ENCODE measurements at places on chromosomes 12 and 14.

DNA sequence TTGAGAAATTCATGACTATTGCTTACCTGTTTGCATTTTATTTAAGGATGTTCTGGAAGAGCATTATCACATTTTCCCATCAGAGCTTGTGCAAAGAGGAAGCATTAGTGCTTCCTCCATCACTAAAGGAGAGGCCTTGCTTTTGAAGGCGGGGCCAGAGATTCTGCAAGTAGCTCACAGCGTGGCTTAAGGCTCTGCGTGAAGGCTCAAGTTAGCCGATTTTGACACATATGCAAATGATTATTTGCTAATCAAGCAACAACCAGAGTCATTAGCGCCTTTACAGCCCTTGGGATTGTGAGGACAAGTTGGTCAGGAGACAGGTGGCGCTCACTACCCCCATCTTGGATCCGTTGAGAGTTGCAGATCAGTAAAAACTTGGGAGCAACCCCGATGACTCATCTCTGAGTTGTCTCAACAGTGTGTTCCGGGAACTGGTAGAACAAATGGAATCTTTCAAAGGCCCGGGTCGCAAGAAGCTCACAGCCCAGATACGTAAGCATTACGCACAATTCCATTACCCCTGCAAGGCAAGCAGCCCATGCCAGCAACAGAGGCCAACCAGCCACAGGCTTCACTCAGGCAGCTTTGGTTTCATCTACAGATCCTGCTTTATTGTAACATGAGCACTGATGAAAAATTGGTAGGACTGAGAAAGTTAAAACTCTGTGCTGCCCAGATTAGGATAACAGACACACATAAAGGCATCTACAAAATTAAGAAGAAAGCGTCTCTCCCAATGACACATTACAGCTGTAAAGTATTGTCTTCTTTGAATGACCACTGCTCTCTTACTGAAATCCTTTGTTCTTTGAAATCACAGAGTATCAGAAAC lies 34.9 kb upstream of the SPTSSA start:
- no peak for DNase-seq

GRCh38 chr14:61746881-61747280 lies 15.3 kb upstream of the SNAPC1 start:
- no peak for DNase-seq

- no peak for DNase-seq
Observed at GRCh38 chr14:31291210-31291609, 83.6 kb upstream of the HECTD1 start.

GRCh38 chr14:58315606-58316005 lies 17.3 kb downstream of the ARID4A start:
- DNase-seq, result no peak

- no peak for DNase-seq
Observed at GRCh38 chr12:105978276-105978675, 160.5 kb downstream of the NUAK1 start.

- no peak for DNase-seq
Observed at GRCh38 chr12:31989571-31990362, 30.6 kb downstream of the RESF1 start.

GRCh38 chr12:115078334-115078733 lies 394.4 kb upstream of the TBX3 start:
- DNase-seq, result no peak

DNA sequence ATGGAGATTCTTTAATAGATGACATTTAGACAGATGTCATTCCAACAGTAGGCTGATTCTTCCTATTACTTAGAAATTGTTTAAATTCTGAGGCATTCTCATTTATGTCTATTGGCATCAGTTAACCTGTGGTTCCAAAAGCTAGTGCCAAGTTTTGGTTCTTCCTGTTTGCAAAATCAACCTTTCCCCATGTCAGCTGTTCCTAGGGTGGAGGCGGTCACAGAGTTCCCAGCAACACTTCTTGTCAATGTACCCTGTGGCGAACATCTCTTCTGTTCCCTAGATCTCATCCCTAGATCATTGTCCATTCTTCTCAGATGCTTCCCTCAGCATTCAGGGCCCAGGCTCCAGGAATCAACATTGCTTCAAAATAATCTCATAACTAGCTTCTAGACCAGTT lies 140.9 kb downstream of the PHLDA1 start:
- no peak for DNase-seq

DNA sequence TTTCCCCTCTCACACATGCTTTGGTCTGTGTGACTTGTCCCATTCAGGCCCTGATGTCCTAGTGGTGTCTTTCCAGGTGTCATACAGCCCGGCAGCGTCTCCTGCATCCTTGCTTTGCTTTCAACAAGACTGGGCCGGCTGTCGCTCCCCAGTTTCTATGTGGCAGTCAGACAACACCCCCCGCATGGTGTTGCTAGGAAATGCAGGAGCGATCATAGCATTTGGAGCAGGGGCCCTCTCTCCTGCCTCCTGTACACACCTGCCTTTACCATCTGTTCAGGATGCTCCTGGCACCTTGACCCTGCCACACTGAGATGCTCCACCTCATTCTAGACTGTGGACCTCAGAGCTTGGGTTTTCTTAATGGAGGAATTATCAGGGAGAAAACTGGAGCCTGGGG lies 29.5 kb downstream of the CACNA1C start:
- DNase-seq, result no peak

DNA sequence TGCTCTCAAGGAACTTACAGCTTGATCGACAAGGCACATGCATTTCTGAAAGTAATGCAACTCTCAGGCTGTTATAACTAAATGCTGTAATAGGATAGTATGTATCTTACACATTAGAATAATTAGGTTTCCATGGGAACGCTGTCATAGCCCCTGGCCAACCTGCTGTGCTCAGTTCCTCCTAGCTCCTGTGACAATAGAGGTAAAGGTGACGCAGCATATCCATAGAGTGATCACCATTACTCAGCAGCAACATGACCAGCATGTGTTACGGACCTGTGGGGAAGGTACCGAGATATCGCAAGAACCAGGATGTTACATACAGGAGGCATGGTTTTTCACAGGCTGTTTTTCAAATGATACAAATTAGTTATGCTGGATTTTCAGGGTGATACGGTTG lies 150.7 kb downstream of the CAND1 start:
- DNase-seq, result no peak

DNA sequence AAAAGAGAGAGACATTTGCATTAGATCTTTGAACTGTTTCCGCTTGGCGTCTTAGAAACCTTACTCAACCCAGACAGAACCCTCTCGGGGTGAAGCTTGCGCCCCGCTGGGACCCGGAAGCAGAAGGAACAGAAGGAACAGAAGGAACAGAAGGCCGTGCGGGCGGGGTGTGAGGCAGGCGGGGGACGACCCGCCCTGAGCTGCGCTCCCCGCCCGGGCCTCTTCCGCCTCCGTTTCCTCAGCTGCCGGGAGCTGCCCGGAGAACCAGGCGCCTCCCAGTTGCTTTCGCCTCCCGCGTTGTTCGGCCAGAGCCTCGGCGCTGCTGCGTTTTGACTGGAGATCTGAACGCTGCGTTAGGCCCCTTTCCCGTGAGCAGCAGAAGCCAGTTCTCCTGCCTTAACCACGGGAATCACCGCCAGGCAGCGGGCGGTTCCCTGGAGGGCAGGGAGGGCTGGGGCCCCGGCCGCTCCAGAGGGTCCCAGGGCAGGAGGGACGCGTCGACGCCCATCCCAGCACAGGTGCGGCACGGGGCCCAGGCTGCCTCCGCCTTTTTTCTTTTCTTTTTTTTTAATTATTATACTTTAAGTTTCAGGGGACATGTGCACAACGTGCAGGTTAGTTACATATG lies 19.3 kb upstream of the MMP17 start:
- no peak for DNase-seq

DNA sequence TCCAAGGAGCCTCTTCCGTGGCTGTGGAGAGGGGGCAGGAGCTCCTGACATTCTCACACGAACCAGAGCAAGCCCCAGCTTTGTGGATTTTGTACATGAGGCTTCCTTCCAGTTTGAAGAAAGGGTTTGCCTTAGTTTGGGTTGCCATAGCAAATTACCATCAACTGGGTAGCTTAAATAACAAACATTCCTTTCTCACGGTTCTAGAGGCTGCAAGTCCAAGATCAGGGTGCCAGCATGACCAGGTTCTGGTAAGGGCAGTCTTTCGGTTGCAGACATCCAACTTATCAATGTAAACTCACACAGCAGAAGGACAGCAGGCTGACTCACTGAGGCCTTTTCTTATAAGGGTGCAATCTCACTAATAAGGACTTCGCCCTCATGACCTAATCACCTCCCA lies 25.9 kb upstream of the STAB2 start:
- DNase-seq, result no peak

GRCh38 chr12:28909291-28909690 lies 239.8 kb upstream of the FAR2 start:
- no peak for DNase-seq

DNA sequence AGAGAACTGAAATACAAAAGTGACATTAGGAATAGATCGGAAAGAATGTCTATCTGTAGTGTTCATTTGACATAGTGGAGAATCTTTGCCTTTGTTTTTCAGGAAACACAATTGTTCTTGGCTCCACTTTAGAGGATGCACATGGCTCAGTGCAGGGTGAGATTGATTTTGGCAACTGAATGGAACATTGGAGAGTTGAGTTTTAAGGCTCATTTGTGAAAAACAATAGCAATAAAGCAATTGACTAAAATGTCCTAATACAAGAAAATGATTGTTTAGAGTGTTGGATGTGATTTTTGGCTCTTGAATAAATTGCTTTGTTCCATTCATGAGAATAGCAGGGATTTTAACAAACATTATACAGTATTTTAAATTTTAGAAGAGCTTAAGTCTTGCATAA lies 116.4 kb downstream of the SLC38A1 start:
- no peak for DNase-seq

DNA sequence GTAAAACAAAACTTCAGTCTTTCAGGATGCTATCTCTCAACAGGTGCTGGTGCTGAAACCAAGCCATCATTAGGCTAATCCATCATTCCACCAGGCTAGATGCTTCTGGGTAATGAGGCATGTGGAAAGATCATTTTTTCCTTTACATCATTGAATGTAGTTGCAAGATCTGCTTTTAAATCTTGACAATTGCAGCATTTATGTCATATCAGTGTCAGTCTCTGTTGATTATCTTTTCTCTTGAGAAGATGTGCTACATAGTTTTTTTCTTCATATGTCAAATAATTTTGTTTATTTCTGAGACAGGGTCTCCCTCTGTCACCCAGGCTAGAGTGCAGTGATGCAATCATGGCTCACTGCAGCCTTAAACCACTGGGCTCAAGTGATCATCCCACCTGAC lies 16.2 kb upstream of the EXD2 start:
- DNase-seq, result no peak

- DNase-seq, result no peak
Observed at GRCh38 chr12:49109641-49110463, 795 bp downstream of the LMBR1L start.

GRCh38 chr14:60212503-60213371 lies 36.3 kb upstream of the PPM1A start:
- DNase-seq, result no peak

- no peak for DNase-seq
Observed at GRCh38 chr12:113007166-113007565, 28.8 kb downstream of the OAS2 start.

DNA sequence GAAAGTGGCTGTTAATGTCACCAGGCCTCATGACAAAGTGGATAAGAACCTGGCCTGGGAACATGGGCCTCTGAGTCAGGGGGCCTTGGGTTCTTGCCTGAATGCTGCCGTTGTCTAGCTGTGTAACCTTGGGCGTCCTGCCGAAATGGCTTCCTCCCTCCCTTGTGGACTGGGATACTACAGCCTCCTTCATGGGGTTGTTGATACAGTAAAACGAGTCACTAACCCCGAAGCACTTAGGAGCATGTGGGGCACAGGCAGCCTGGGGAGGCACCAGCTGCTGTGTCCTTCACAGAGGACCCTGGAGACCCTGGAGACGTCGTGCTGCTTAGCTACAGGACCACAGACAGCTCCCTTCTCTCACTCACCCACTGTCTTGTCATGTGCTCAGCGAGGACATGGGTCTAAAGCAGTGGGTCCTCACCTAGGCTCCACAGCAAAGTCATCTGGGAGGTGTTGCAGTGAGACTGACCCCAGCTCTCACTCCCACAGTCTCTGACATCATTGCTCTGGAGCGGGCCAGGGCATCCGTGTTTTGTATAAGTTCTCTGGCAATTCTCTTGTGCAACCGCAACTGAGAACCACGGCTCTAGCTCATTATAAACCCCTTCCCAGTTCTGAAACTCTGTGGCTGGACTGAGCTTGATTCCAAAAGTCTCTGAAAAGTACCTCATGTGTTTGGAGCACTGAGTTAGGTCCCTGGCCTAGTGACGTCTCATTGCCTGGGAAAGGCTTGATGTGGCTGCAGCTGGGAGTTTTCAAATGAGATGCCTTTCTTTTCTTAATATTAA lies 42.1 kb downstream of the SERPINA3 start:
- DNase-seq, result no peak

- DNase-seq, result no peak
Observed at GRCh38 chr12:6951551-6952120, 480 bp downstream of the PTPN6 start.

- no peak for DNase-seq
Observed at GRCh38 chr12:7981446-7981845, 45.5 kb upstream of the SLC2A3 start.

DNA sequence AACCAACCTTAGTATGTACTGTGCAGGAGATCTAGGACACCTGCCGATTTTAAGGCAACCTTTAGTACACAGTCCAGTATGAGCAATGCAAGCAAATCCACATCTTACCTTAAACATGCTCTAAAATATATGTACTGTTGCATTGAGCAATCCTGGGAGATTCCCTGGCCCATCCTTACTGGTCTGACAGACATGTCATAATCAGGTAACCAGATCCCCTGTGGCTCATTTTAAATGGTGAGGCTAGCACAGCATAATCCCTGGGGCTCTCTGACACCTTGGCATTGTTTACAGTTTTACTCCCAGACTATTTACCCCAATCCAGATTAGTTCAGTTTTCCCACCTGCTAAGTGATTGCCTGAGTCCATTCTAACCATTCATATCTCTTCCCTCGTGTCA lies 15.1 kb downstream of the BMAL2 start:
- DNase-seq, result no peak

- DNase-seq, result no peak
Observed at GRCh38 chr12:92156704-92157395, 11.2 kb upstream of the BTG1 start.

DNA sequence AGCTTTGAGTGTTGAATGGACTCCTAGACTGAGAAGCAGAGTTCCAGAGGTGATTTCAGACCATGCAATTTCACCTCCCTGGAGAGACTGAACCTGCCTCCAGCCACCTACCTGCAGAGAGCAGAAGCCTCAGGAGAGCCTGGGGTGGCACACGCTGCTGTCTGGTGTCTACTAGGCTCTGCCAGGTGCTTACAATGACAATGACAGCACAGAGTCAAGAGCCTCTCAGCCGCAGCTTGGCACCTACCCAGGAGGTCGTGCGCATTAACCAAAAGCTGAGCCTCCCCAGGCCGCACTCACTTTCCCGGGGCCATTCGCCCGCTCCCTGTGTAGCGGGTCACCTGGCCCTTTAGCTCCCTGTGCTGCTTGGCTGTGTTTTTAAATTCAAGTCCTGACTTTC lies 63.2 kb downstream of the TESC start:
- no peak for DNase-seq

- DNase-seq, result no peak
Observed at GRCh38 chr12:114238808-114239207, 167.1 kb downstream of the TBX5 start.

- no peak for DNase-seq
Observed at GRCh38 chr14:52485350-52485960, 66.8 kb downstream of the TXNDC16 start.
